Kidney glomerular epithelial cell (primary cell): ENCODE measurements at places on chromosomes 7 and 10.
A peak's percentile ranks its signal among the peaks of the same experiment; 100 is the strongest.

GRCh38 chr10:11906714-11907113 lies 83.6 kb downstream of the PROSER2 start:
- no peak for DNase-seq

- DNase-seq, result peak; percentile 65
Observed at GRCh38 chr7:5421714-5422395, 1.8 kb downstream of the TNRC18 start.

- DNase-seq, result no peak
Observed at GRCh38 chr7:27156508-27156898, at the start of gene HOXA7. HOXA7 (minus strand) TSS chr7:27156675; CDS start chr7:27156545, 130 bp downstream.

DNA sequence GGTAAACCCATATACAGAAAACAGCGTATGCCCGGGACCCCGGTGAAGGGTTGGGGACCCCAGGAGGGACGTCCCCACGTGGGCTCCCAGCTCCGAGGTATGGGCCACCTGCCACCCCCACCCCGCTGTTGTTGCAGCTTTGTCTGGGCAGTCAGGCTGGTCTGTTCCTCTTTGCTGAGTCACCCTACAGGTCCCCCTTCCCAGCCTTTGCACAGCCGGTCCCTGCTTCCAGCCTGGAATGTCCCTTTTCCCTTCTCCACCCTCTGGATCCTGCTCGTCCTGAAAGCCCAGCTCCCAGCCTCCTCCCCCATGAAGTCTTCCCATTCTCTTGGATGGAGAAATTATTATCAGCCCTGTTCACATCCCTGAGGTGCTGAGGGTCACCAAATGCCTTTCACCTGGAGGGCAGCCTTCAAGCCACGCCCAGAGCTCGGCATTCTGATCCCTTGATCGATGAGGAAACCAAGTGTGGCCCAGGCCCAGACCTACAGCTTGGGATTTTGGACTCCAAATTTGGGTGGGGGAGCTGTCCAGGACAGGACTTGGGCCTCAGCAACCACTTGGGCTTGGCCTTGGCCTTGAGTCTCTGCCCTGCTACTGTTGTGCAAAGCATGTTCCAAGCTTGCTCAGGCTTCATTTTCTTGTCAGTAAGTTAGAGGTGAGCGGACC lies 2.6 kb downstream of the CLDN4 start:
- DNase-seq, result no peak

DNA sequence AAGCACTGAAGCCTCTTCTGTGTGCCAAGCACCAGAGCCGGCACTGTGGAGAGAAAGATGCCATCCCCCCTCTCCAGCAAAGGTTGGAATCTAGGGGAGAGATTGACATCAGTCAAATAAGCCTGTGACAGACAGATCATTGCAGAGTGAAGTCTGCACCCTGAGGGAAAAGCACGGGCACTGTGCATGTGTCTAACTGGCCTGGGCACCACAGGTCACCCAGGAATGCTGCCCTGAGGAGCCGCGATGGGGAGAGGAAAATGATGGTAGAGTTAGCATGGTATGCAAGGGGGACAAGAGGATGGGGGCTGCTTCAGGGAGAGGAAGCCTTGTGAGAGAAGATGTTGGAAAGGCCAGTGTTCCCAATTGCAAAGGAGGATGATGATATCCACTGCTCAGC lies 261.0 kb downstream of the GRID1 start:
- no peak for DNase-seq

- no peak for DNase-seq
Observed at GRCh38 chr10:21208666-21209316, 311.7 kb upstream of the NEBL start.

DNA sequence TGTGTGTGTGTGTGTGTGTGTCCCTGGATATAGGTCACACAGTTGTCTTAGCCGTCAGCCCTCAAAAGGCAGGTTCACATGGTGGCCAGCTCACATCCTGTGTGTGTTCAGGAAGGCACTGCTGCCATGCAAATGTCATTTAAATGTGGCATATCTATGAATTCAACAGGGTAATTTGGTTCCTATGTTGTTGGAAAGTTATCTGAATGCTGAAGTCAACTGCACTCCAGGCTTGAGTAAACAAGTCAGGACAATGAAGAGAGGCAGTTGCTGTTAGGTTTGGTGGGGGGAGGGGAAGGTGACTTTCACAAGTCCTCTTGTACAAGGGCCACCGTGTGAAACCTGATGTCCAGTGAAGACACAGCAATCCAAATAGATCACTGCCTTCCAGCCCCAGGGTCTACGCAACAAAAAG lies 61.1 kb downstream of the PTPRE start:
- no peak for DNase-seq

DNA sequence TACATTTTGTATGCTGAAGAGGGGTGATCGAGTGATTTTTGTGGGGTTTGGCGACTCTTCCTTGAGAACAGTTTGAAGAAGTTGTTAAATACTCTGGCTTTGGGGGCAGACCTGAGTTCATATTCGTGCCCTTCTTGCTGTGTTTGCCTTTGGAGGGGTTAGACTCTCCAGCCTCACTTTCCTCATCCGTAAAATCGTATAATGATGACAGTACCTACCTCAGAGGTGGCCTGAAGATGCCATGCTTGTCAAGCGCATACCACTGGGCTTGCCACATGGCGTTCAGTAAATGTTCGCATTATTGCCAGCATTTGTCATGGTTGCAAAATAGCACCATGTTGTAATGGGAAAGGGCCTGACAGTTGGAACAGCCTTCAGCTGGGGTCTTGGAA lies 1.3 kb downstream of the STK17A start:
- DNase-seq, result peak; percentile 27

DNA sequence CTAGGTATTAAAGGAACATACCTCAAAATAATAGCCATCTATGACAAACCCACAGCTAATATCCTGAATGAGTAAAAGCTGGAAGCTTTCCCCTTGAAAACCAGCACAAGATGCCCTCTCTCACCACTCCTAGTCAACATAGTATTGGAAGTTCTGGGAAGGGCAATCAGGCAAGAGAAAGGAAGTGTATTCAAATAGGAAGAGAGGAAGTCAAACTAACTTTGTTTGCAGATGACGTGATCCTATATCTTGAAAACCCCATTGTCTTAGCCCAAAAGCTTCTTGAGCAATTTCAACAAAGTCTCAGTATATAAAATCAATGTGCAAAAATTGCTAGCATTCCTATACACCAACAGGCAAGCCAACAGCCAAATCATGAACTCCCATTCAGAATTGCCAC lies 131.3 kb downstream of the FANK1 start:
- no peak for DNase-seq

DNA sequence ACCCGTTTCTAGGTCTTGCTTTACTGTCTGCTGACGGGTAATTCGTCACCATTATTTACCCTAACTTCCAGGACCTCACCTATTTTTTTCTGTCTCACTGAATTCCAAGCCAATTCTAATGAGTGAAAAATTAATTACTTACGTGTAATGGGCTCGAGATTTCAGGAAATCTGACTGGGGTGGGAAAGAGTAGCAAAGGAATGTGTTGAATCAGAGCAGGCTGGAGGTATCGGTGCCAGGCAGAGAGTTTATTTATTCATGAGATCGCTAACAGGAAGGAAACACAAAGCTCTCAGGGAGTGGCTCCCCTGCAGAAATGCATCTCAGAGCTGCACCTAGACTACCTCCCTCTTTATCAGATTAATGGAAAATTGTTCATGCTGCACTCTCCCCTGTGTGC lies 4.0 kb upstream of the DIP2C start:
- peak; percentile 87 for DNase-seq

DNA sequence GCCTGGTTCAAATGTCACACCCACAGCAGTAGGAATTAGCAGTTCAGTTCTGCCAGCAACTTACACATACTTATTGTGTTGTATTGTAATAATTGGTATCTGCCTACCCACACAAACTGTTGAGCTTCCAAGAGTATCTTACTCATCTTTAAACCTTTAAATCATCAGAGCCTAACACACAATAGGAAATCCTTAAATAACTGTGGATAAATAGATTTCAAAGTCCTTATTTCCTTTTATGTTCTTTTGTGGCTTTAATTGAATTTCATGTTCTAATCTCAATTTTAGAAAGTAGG lies 3.9 kb downstream of the CASD1 start:
- DNase-seq, result no peak

DNA sequence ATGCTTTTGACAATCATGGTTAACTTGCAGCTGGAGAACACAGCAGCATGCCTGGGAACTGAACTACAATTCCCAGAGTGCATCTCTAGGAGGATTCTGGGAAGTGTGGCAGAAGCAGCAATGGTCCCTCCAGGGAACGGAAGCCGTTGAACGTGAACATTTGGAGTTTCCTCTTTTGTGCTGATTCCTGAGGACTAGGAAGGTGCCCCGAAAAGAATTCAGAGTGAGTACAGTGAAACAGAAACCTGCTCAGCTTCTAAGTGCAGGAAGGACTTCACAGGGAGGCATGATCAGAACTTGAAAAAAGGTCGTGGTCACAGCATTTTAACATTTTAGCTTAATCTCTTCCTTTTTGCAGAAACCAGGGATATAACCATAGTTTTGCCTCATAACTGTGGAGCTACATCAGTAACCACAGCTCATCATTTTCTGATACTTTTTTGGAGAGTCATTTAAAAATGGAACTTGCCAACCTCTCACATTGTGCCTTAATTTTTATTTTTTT lies at the start of gene NUDT13:
TSS of gene NUDT13 (plus strand) at position 111 of the 505 bp plus-strand sequence. CDS start 3,911 bp downstream, outside the sequence.
- DNase-seq, result peak; percentile 82

GRCh38 chr10:76453332-76453731 lies 1021.9 kb downstream of the LRMDA start:
- no peak for DNase-seq

DNA sequence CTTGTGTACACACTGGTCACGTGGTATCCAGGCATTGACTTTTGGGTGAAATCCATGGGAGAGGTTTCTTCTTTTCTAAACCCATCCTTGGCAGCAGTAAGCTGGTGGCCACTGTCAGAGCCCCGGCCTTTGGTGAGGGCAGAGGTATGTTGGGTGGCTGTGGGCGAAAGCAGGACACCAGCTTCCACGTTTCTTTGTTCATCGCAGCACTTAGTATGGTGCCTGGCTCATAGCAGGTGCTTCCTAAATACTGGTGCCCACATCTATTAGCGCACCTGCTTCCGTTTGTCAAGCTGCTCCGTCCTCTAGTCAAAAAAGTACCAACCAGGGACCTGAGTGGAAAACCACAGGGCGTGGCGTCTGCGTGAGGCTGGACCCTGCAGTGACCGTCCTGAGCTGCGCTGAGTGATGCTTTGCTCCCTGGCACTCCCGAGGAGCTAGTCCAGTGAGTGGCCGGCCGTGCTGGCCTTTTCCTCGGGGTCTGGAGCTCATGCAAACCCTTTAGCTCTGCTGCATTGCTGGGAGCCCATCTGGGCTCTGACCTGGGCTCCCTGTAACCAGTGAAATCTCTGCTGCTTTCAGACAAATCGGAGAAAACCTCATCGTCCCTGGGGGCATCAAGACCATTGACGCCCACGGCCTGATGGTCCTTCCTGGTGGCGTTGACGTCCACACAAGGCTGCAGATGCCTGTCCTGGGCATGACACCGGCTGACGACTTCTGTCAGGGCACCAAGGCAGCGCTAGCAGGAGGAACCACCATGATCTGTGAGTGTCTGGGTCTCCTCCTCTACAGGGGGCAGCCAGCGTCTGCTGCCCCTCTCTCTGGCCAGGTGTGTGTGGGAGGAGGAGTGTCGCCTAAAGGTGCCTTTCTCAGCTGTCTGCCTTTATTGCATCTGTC lies 5.6 kb downstream of the DPYSL4 start:
- DNase-seq, result no peak

DNA sequence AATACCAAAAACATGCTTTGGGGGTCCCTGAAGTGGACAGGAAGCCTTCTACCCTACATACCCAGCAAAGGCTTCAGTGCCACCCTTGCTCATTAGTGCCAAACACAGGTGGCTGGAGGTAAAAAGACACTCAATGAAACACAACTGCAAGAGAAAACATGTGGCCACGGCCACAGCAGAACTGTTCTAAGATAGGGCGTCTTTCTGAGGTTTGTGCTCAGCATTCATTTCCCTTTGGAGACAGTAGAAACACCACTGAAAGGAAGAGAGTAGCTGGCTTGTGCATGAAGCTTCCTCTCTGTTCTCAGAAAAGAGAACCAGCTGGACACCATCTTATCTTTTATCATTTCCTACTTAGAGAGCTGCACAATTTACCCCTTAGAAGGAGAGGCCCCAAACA lies 143.0 kb downstream of the PLXNA4 start:
- DNase-seq, result no peak

GRCh38 chr10:62635127-62635526 lies 169.4 kb upstream of the ADO start:
- peak; percentile 49 for DNase-seq

DNA sequence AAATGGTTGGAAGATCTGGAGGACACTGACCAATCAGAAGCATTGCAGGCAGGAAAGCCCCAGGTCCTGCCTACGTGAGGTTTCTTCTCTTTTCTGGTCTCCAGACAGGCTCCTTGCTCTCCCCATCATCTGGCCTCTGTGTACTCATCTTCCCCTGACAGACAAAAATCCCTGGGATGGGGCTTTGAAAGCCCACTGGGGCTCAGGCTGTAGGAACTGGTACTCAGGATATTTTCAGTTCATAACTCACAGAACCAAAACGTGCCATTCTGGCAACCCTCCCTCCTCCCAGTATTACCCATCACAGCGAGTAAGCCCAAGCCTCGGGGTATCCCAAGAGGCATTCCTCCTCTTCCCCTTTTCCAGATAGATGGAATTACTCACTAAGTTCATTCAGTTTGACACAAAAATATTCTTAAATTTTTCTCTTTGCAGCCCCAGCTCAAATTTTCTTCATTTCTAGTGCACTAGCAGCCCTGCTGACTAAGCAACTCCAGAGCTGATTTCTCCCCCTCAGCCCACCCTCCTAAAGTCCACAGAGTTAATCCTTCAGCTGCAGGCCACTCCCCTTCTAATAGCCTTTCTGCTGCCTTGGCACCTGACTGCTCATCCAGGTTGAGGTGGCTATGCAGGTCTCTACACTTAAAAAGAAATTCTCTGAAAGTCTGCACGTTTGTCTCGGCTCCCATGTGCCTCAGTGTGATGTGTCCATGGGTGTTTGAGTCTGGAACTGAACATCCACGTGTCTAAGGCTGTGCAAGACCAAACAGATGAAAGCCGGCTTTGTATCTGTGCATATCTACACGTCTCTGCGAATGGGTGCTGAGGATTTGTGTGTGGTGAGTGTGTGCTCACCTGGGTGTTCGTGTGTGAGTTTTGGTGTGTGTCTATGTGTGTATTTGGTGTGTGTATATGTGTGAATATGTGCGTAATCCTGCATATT lies 331.4 kb downstream of the CCSER2 start:
- DNase-seq, result no peak

DNA sequence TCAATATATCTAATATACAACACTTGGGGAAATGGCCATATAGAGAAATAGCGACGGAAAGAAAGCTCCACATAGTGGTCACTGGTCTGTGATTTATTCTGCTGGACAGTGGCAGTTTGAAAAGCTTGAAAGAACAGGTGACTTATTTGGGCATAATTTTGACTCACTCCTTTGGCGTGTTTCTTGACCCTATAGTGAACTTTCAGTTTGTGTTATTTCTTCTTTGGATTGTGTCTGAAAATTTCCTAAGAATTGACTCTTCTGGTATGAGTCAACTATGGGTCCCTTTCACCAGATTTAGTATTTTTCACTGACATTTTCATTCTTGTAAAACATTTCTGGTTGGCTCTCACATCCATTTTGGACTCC lies 25.8 kb upstream of the IMMP2L start:
- peak; percentile 19 for DNase-seq
